Glutamatergic neuron (in vitro differentiated cells): ENCODE measurements at places on chromosomes 2 and 18. TPM values are rescaled to one million over a fixed set of nuclear protein-coding genes. Genes with fewer than 3 reads are reported as not detected.

DNA sequence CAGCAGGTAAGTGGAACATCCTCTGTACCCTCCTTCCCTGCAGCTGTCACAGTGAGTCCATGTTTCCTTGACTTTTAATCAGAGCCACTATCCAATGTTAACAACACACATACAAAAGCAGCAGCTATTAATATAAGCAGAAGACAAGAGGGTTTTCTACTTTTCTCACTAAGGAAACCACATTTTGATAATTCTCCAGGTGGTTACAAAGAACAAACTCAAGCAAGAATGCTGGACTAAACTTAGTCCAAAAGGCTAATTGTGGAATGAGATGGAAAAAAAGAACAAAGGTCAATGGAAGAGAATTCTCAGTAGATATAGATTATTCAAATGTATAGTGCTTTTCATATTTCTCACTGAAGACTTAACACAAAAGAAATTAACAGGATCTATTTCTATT, 176.9 kb upstream of the SLC39A10 start:
- no peak for DNase-seq

- DNase-seq = no peak
These were observed 713.7 kb downstream of the DSC3 start for GRCh38 chr18:30328839-30329238.

DNA sequence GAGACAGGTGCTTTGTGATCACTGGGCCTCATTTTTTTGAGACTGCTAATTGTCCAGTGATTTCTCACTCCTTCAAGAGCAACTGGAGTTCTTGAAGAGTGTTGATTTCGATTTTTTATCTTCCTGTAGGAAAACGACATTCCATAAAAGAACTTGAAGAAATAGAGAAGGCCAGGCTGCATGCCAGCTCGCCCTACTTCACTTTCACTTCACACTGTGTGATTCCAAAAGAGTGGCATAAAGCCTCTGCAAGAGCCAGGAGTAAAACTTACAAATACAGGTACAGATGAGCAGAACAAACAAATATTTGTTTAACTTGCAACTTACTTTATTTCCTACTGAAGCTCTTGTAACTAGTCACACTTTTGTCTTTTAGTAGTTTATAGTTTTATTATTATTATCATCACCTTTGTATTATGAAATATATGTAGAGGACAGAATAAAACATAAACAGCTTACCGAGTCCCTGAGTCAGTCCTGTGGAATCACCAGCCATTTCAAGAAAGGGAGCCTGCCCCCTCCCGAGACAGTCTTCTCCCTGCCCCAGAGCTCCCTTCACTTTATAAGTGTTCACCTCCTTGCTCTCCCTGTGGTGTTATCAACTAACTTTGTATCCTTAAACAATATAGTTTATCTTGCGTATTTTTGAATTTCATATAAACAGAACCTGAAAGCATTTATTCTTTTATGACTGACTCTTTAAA, 8.7 kb downstream of the FAM228A start:
- no peak for DNase-seq

- DNase-seq = no peak
These were observed 63.8 kb downstream of the ACTR2 start for GRCh38 chr2:65291216-65292105.

GRCh38 chr2:227677928-227678327, 11.3 kb downstream of the SCYGR5 start:
- no peak for DNase-seq

- DNase-seq = no peak
These were observed 5.1 kb upstream of the WIPF1 start for GRCh38 chr2:174602745-174603144.

DNA sequence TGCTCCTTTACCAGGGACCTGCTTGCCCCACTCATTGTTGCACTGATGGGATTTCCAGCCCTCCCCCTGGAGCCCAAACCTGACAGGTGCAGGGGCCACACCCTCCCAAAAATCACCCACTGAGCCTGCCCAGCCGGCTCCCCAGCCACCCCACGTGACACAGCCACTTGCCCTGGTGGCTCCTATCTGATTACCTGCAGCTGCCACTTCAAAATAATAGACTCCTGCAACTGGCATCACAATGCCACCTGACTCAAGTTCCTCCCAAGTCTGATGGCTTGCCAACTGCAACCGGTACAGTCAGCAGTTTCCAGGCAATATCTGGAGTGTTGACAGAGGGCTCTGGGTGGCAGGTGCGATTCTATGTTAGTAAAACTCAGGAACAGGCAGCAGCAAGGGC, 66.2 kb downstream of the CRACDL start:
- no peak for DNase-seq

DNA sequence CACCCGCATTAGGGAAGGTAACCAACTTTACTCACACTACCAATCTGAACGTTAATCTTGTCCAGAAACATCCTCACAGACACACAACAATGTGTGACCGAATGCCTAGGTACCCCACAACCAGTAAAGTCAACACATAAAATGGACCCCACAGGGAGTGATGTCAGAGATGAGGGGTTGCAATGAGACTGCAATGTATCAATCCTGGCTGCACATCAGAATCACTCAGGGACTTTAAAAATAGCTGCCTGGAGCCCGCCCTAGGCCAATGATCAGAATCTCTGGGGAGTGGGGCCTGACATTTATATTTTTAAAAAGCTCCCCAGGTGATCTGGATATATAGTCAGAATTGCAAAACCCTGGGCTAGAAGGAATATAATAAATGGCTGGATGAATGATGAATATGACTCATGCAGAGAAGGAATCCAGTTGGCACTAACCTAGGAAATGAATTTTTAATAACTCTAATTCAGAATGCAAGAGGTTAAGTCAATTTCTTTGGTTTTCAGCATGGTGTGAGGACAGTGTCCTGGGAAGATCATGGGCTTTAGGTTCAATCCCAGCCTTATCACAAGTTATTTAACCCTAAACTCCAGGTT, 92.8 kb downstream of the COLEC12 start:
- no peak for DNase-seq

GRCh38 chr2:60948926-60949579, 67.7 kb downstream of the REL start:
- no peak for DNase-seq

- DNase-seq = no peak
These were observed 20.2 kb downstream of the IL18RAP start for GRCh38 chr2:102442967-102443828.

GRCh38 chr2:104804148-104804890, 49.6 kb upstream of the POU3F3 start:
- DNase-seq = no peak

DNA sequence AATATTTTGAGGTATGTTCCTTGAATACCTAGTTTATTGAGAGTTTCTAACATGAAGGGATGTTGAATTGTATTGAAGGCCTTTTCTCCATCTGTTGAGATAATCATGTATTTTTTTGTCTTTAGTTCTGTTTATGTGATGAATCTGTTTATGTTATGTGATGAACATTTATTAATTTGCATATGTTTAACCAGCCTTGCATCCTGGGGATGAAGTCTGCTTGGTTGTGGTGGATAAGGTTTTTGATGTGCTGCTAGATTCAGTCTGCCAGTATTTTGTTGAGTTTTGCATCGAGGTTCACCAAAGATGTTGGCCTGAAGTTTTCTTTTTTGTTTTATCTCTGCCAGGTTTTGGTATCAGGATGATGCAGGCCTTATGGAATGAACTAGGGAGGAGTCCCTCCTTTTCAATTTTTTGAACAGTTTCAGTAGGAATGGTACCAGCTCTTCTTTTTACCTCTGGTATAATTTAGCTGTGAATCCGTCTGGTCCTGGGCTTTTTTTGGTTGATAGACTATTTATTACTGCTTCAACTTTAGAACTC, 71.9 kb downstream of the EPC2 start:
- no peak for DNase-seq

GRCh38 chr2:241612156-241613016, 24.6 kb downstream of the THAP4 start:
- no peak for DNase-seq

DNA sequence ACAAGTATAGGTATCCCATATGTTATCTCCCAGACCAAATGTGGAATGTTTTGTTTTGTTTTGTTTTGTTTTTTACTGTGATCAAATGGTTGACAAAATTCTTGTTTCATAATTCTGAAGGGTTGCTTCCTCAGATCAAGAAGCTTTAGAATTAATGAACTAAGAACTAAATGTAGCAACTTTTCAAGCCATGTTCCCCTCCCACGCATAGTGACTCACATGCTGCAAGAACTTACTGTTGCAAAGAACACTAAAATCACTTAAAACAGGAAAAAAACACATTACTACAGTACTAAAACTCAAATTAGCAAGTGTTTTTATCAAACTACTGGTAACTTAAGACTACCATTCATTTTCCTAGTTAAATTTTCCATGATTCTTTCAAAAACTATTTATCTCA, 30.6 kb downstream of the HNRNPLL start:
- no peak for DNase-seq

- no peak for DNase-seq
These were observed 75.3 kb downstream of the HRH4 start for GRCh38 chr18:24535527-24536295.

DNA sequence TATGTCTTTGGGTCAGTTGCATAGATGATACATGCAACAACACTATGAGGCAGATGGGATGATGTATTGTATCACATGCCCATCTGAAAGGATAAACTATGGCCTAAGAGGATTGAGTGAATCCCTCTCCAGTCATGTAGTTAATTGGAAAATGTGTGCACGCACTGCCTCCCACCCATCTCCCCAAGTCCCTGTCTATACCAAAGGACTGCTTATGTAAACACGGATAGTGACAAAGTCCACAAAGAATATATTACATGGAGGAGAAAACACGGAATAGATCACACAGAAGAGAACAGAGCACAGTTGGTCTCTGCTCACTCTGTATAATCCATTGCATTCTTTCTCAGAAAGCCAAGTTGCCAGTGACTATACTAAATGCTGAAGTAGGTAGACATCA, 82.4 kb downstream of the NCKAP5 start:
- no peak for DNase-seq

GRCh38 chr2:172564376-172564775, 8.5 kb downstream of the PDK1 start:
- no peak for DNase-seq

- no peak for DNase-seq
These were observed 57.4 kb downstream of the LINC00305 start for GRCh38 chr18:64091526-64091925.

- no peak for DNase-seq
These were observed 4.8 kb upstream of the EFHD1 start for GRCh38 chr2:232628466-232629128.

DNA sequence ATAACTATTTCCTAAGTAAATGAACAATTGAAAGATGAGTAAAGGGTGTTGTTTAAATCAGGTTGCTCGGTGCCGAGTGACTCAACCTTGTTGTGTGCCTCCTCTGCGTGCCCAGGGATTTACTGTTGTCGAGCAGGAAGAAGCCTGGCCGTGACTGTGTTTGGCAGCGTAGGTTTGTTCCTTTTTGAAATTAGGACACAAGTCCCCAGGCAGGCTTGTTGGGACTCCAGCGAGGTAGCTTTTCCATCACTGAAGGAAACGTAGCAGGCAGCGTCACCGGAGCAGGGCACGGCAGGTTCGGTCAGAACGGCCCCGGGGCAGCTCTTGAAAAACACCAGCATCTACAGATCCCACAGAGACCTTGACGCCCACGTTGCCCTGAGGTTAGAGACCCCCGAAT, 48.6 kb downstream of the TMEM18 start:
- no peak for DNase-seq

GRCh38 chr2:190488516-190489233, 45.8 kb downstream of the NEMP2 start:
- no peak for DNase-seq

DNA sequence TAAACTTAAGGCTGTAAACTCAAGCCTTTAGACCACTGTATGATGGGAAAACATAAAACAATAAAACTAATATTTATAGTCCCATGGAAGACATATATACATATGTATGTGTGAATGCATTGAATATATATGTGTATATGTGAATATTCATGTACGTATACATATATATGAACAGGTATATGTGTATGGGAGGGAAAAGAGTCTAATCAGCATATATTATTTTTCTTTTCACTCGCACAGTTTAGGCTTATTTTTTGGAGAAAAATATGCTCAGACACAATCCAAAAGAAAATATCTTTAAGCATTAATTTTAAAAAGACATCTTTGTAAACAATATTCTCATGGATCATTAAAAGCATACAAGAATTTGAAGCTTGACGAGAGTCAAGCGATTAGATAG, 22.7 kb downstream of the COL4A4 start:
- no peak for DNase-seq

GRCh38 chr2:62410015-62410453, 96.0 kb downstream of the TMEM17 start:
- DNase-seq = no peak

- no peak for DNase-seq
These were observed 258.9 kb downstream of the RDH14 start for GRCh38 chr2:18301421-18302139.

GRCh38 chr2:42953216-42953615, 160.8 kb upstream of the HAAO start:
- no peak for DNase-seq

DNA sequence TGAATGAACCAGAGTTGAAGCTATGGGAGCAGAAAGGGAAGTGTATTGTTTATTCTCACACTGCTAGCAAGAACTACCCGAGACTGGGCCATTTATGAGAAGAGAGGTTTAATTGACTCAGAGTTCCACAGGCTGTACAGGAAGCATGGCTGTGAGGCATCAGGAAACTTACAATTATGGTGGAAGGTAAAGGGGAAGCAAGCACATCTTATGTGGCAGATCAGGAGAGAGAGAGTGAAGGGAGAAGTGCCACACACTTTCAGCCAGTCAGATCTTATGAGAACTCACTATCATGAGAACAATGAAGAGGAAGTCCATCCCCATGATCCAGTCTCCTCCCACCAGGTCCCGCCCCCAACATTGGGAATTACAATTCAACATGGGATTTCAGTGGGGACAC, 383.2 kb upstream of the SLC14A2 start:
- DNase-seq = no peak

- no peak for DNase-seq
These were observed 160.4 kb downstream of the NUP35 start for GRCh38 chr2:183284606-183285005.

- DNase-seq = no peak
These were observed 46.2 kb upstream of the SMAD7 start for GRCh38 chr18:48996901-48997463.

DNA sequence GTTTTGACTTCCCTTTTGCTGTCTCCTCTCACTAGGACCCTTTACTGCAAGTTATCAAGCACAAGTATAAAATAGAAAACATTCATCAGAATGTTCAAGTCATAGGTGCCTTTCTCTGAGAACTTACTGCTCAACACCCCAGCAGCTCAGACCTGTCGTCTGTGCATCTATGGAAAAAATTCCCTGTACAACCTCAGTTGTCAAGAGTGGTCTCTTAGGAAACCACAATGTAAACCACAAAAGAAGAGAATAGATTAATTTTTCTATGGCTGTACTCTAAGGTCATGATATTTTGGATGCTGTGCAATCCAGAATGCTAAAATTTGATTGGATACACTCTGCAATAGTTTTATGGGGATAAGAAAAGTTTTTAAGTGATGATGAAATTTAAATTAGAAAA, 84.1 kb downstream of the RBMS1 start:
- no peak for DNase-seq

Gene LTBP1
- total RNA-seq = 3.9 TPM

Gene CREG2
- total RNA-seq = 1.3 TPM

Gene STARD6
- not detected for total RNA-seq

Gene PARD3B
- 0.66 TPM for total RNA-seq

Gene LIMS3
- 0.98 TPM for total RNA-seq

Gene SP5
- 1.8 TPM for total RNA-seq

Gene SERPINB5
- not detected for total RNA-seq

Gene LOXHD1
- total RNA-seq = not detected

Gene SNORC
- total RNA-seq = 2.4 TPM

Gene RASGRP3
- not detected for total RNA-seq

Gene ABHD1
- not detected for total RNA-seq

Gene RGPD4
- total RNA-seq = 0.12 TPM
